ENCODE measurements at places on chromosomes 11 and 22.

- DNase-seq = no peak
Measured at GRCh38 chr11:77067861-77068443, 1.2 kb downstream of the CAPN5 start.

GRCh38 chr11:2295971-2296912, 5.5 kb downstream of the C11orf21 start:
- no peak for DNase-seq

DNA sequence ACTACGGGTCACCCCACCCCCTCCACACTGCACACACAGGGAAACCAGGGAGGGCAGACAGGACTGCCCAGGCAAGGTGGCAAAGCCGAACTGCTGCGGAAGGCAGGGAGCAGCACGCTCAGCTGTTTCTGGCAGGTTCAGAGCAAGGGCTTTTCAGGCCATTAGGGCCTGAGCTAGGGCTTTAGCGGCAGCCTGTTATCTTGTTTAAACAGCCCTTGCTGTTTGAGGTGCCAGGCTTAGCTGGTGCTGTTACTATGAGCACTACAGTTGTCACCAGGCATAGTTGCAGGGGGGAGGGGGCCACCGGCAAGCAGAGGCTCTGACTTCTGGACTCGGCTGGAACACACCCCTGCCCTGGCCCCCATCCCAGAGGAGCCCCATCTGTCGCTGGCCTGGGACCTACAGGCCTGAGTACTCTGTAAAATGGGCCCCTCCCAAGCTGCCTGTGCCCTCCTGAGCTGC, 34.9 kb downstream of the RSPH14 start:
- DNase-seq = no peak

DNA sequence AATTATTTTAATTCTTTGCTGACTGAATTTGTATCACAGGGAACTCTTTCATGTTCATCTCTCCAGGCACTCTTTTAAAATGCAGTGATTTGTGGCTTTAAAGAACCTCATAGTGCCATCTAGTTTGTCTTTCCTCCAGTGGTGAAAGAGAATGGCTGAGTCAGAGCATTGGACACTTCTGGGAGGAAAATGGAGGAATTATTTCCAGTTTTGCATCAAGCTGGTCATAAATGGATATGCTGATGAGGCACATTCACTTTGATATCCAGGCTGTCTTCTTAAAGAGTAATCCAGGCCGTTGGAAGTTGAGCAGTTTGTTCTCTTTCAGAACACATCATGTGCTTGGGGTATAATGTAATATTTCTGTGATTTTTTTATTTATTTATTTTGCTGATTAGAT, 273.7 kb downstream of the DDX10 start:
- no peak for DNase-seq

- DNase-seq = peak; percentile 54
Measured at GRCh38 chr22:32336771-32337424, 20.8 kb upstream of the RFPL3 start.
